NCI-H2107 (cell line): ENCODE measurements at places on chromosomes 5 and 9.

GRCh38 chr5:68049053-68049713 lies 166.4 kb upstream of the PIK3R1 start:
- DNase-seq, result no peak

- no peak for DNase-seq
These were observed 1.5 kb downstream of the MAMDC4 start for GRCh38 chr9:136853596-136854112.

DNA sequence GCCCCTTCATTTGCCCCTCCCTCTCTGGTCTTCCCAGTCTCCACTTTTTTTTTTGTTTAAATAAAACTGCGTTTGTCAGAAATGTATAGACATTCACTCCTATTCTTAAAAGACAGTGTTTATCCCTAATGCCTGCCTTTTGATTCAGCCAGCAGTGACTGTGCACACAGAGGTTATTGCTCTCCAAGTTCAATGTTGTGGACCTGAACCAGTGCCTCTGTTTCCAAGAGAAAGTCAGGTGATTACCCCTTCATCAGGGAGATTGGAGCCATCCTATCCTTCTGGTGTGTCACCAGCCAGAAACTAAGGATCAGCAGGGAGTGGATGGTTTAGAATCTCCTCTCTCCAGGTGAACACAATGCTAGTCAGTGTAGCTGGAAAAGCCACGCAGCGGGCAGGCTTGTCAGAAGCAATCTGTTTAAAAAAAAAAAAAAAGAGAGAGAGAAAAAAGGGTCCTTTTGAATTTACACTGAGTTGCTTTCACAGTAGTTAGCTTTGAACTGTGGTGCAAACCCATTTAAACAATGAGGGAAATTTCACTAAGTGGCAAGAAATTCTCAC lies 167.5 kb upstream of the DMRT1 start:
- no peak for DNase-seq

DNA sequence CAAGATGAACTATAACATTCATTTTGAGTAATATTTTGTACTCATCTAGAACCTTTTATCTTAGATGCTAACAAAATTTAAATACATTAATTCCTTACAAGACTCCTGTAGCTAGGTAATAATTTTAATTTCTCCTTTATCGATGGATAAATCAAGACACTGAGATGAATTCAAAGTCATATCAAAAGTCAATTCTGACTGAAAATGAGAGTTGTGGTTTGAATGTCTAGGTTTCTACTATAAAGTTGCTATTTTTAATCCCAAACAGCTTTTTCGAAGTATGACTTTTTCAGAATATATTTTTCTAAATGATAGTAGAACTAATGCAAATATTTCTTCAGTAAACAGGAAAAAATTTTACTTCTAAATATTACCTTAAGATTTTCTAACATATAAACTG lies 491.7 kb upstream of the FAM174A start:
- DNase-seq, result no peak

- DNase-seq, result no peak
These were observed 2.8 kb downstream of the HSPA5 start for GRCh38 chr9:125238127-125238914.

DNA sequence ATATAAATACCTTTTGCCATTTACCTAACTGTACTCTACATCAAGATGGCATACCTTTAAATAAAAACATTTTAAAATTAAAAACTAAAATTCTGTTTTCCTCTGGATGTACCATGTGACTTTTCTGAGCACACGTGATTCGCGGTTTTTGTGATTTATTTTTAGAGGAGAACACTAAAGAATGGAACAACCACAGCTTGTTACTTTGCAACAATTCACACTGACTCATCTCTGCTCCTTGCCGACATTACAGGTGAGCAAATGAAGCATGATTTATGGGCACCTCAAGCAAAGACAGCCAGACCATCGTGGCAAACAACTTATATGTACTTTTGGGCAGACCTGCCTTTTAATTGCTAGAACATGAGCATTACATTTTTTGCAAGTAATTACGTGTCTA lies 61.3 kb downstream of the GDA start:
- no peak for DNase-seq

GRCh38 chr5:36450229-36451014 lies 148.7 kb upstream of the RANBP3L start:
- DNase-seq, result no peak

GRCh38 chr5:54595721-54596120 lies 78.2 kb downstream of the SNX18 start:
- DNase-seq, result no peak

DNA sequence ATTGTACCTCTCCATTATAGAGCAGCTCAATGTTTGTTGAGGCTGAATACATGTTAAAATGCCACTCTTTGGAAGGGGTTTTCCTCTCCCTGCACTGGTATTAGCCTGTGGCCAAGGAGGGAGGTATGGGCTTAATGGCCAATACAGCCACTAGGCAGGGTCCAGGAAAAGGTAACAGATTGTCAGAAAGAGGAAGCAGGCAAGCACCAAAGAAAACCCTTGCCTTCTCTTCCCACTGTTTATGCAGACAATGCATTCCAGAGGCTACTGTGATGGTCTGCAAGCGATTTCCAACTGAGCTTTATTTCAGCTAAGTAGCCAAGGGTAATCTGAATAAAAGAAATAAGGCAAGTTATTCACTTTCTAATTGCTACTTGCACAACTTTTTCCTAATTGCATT lies 95.3 kb upstream of the SLC27A6 start:
- no peak for DNase-seq

DNA sequence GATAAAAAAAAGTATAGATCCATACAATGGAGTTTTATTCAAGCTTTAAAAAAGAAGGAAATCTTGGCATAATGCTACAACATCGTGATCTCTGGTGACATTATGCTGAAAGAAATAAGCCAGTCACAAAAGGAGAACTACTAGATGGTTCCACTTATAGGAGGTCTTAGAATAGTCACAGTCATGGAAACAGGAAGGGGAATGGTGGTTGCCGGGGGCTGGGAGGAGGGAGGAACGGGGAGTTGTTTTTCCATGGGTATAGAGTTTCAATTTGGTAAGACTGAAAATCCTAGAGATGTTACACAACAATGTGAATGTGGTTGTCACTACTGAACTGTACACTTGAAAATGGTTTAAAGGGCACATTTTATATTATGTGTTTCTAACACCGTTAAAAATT lies 94.5 kb downstream of the CFAP90 start:
- no peak for DNase-seq

DNA sequence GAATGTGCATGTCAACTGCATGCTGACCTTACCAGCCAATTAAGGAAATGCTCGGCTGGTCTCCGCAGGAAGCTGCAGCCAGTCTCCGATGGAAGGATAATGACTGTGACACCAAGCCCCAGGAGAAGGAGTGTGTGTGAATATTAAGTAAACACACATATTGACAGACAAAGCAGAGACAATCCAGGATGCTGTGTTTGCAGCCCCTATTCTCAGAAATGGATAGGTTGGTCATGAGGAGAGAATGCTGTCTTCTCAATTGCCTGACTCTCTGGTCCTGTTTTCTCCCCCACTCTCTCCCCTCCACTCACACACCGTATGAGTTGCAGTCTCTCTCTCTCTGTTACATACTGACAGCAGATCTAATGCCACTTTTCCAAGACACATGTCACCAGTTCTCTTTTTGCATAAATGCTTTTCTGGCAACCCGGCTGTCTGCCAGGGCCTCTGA lies 85.7 kb downstream of the EPB41L4A start:
- no peak for DNase-seq

DNA sequence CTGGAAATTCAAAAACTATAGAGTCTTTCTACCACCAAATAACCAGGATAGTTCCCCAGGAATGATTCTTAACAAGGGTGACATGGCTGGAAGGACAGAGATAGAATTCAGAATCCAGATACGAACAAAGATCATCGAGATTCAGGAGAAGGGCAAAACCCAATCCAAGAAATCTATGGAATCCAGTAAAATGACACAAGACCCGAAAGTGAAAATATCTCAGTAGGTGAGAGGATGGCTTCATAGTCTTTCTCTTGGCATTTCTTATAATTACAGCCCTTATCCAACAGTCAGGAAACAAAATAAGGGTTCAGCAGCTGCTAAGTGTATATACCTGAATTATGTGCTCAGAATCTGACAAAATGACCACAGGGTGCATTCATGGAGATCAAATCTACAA lies 81.8 kb downstream of the FAM174A start:
- no peak for DNase-seq

GRCh38 chr5:92207151-92207550 lies 824.0 kb upstream of the ARRDC3 start:
- DNase-seq, result no peak
